AG09309 (cell line): ENCODE measurements at places on chromosomes 7 and 10.
A peak's percentile ranks its signal among the peaks of the same experiment; 100 is the strongest.

DNA sequence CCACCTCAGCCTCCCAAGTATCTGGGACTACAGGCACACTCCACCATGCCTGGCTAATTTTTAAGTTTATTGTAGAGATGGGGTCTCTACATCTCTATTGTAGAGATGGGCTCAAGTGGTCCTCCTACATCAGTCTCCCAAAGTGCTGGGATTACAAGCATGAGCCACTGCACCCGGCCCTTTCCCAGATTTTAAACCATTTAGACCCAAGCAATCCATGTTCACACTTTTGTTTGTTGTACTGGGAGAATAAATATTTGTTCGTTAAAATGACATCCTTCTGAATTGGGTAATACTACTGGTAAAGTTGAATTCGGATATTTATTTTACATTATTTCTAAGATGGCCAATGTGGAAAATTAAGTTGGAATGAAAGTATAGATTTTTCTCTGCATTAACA is 52.7 kb downstream of the MINPP1 start:
- DNase-seq = no peak

- DNase-seq = no peak
Measured at GRCh38 chr7:129240119-129240820, 15.4 kb downstream of the AHCYL2 start.

GRCh38 chr10:63628526-63629362 is 107.5 kb downstream of the REEP3 start:
- DNase-seq = no peak

DNA sequence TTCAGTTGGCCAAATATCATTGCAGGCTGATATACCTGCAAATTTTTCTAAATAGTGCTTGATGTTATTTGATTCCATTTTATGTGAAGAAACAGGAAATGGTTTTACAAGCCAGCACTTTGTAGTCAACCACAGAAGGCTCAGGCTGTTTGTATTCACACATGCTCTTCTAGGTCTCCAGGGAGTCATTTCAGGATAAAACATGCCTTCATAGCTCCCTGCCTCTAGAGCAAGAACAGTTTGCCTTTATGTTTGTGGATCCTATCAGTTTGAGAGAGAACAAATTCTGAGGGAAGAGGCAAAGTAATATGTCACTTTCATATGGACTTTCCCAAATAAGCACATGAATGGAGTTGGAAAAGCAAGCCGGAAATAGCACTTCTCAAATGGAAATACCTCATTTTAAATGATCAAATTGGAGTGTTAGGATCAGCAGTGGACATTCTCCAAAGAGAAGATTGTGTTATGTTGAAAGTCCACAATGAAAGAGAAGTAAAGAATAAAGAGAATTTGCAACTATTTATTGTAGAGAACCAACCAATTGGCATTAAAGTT is 277.6 kb downstream of the KCND2 start:
- DNase-seq = no peak

DNA sequence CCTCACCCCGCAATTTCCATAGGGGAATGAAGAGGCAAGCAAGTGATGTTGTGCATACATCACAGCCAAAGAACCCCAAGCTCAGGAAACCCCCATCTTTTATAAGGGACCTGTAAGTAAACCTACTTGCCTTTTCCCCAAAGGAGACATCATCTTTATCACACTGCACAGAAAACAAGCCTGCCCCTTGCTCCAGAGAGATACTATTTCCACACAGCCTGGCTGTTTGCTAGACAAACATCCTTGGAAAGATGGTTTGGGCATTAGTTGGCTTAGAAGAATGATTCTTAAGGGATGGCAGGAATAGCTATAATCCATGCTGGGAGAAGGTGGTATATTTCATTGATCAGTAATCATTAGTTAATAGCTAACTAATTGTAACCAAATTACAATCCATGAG is 123.7 kb upstream of the SEC61G start:
- DNase-seq = no peak

GRCh38 chr10:70493660-70494234 is 15.2 kb downstream of the PALD1 start:
- DNase-seq = no peak

DNA sequence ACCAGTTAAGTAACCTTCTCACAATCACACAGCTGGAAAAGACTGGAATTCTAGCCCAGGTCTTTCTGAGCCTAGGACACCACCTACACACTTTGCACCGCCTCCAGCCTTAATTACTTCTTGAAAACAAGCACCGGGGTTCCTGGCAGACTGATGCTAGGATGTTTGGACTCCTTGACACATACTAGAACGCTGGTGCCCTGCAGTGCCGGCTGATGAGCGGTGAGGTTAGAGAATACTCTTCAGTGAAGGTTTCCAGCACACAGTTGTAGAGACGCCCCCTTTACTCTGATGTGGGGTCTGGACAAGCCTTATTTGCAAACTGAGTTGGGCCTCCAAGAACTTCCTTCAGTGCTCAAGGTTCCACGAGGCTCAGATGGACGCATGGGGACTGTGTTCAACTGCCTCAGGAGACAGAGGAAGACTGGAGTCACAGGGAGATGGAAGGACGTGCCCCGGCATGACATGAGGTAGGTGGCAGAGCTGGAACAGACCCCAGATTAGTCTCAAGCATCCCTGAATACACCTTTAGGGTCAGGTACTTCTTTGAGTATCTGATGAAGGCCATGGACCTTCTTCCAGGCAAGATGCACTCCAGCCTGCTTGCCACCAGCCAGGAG is 89.6 kb downstream of the COBL start:
- DNase-seq = no peak

DNA sequence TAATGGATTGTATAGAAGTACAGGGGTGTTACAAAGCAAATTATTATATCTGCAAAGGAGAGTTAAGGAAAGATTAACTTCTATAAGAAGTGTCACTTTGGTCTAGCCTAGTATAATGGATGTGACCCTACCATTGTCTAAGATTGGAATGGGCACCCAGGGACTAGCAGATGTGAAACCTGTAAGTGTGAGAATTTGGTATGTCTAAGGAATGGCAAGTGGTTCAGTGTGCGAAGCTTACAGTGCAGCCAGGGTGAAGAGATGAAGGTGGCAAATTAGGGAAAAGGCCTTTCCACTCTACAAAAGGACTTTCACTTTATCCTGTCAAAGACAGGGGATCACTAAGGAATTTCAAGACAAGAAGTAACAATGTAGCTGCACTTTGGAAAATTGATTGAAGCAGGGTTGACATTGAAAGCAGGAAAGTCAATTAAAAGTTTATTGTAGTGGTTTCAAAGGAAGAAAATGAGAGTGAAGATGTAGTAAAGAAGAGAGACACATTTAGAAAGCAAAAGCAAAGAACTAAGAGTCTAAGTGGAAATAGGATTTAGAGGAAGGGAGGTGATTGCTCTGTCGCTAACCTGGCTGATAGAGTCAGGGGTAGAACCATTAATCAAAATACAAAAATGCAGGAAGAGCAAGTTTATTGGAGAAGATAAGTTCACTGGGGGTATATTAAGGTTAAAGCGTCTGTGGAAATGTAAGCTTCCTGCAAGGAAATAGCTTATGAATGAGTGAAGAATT is 47.4 kb downstream of the KCND2 start:
- no peak for DNase-seq

GRCh38 chr7:3459111-3459510 is 158.1 kb downstream of the SDK1 start:
- DNase-seq = no peak

GRCh38 chr10:78543749-78544362 is 510.2 kb downstream of the RPS24 start:
- peak; percentile 89 for DNase-seq

DNA sequence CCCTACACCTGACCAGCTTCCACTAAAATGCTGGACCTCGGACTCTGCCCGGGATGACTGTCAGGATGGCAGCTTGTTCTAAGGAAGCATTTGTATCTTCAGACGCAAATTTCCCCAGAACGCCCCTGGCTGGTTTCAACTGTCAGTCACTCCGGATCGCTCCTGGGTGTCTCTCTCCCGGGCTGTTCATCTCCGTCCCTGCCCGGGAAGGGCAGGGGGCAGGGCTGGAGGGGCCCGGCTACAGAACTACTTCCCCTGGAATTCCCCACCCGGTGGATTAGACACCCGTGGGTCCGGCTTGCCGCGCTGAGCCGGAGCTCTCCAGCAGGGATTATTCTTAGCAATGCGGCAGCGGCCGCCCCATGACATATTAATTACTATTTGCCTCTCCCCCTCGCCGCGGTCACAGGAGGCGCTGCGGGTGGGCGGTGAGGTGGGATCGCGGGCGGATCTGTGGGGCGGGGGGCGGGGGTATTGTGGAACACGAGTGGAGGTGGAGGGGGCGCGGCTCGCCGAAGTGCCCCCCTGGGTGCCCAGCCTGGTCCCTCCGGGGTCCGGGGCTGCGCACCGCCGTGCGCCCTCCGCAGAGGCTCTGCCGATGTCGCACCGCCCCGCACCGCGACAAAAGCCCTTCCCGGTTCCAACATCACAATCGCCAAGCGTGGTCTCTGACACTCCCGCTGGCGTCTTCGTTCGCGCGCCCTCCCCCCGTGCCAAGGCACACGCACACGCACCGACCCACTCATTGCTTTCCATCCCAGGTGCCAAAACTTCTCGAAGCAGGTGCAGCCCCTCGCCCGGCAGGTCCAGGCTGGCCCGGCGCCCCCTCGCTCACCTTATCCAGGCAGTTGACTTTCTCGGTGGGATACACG is 276.1 kb upstream of the NEBL start:
- DNase-seq = no peak

DNA sequence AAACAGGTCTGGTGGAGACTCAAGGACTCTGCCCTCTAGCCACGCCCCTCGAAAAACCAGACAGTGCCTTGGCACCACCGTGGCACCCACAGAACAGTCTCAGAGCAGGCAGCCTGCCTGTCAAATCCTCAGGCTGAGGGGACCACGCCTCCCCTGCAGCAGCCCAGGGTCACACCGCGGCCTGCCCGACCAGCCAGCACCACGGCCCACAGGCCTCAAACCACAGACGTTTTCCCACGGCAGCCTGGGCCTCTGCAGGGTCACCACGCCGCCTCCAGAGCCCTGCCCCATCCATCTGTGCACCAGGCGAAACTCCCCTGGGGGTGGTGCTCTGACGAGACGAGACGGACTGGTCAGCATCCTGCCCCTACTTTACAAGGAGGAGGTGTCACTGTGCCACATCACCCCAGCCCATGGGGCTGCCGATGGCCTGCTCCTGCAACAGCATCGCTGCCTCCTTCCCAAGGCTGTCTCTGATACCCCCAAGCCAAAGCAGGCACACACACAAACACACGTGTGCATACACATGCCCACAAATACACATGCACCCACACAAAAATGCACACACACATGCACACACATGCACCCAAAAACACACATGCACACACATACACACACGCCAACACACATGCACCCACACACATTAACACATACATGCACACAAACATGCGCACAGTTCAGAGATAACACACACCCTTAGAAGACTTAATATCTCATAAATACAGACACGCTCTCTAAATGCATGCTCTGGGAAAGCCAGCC is 24.6 kb downstream of the PAPOLB start:
- no peak for DNase-seq

DNA sequence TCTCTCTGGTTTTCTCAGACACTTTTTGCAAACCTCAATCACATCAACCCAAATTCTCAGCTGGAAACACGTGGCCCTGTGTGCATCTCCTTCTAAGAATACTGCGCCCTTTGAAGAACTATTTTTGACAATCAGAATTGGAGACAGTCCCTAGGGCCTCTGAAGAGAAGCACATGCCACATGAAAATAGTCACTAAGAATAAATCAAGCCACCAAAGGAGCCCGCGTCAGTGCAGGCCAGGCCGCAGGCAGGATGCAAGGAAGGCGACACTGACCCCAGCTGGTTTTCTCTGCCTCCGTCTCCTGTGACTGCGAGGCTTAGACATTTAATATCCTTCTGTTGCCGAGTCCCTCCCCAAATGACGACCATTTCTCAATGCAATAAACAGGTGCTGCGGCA is 88.0 kb upstream of the ADAM12 start:
- DNase-seq = no peak

DNA sequence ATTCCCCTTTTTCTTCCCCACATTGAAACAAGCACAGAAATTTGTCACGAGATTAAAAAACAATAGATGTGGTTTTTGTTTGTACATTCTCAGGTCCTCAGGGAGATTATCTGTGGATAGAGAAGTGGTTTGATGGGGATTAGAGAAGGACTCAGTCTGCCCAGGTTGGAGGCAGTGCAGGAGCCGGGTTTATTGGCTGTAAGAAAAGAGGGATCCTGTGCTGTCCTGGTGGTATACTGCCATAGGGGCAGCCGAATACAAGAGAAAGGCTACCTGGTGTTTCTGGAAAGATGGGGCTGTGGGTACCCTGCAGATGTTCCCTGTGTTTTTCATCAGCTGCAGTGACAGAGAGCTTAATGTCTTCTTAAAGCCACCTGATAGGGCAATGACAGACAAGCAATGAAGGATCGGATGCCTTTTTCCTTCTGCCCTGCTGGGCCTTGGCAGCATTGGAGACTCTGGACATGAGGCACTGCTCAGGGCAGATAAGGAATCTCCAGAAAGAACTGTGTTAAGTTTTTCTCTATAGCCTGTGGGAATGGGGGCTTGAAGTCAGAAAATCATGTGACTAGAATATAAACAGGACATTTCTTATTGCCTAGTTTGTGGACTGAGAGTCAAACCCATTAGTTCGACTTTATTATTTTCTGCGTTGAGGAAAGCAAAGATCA is 18.1 kb upstream of the GPR141 start:
- no peak for DNase-seq

- DNase-seq = no peak
Measured at GRCh38 chr7:70738151-70738885, 393.6 kb upstream of the GALNT17 start.

GRCh38 chr7:42468471-42468870 is 231.5 kb upstream of the GLI3 start:
- DNase-seq = no peak

- no peak for DNase-seq
Measured at GRCh38 chr10:74156919-74157289, 5.9 kb downstream of the ADK start.

DNA sequence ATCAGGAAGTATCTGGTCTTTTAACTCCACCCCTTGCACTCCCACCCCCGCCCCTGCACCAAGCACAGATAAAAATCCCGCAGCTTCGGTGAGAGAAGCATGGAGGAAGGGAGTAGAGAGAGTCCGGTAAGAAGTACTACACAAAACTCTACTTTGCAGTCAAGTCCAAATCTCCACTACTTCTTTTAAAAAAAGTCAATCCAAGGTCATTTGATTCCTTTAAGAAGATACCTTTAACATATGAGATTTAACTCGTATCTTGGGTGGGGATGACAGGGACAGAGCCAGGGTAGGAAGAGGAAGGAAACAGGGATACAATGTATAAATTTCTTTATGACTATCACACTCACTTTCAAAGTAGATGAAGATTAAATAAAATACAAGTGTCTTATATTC is 132.1 kb downstream of the NRBF2 start:
- no peak for DNase-seq

DNA sequence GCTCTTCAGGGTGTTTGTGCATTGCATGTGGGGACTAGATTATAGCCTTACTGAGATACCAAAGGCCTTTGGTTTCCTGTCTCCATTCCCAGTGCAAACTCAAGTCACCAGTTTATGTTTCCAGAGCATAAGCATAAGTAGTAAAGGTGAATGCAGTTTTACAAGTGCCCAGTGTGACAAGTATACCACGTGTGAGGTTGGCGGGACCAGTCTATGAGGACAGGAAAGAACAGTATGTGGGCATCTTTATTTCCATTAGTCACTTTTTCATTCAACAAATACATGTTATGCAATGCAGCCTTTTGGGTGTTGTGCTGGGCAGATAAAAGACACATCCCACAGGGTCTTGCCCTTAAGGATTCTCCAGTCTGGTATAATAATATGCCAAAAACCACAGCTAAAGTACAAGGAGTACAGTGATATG is 146.5 kb downstream of the ARID5B start:
- no peak for DNase-seq

GRCh38 chr7:4123823-4124222 is 558.3 kb upstream of the FOXK1 start:
- DNase-seq = no peak

GRCh38 chr7:81206667-81207360 is 288.0 kb upstream of the SEMA3C start:
- no peak for DNase-seq
